ENCODE measurements at places on chromosomes 5 and 9.
A peak's percentile ranks its signal among the peaks of the same experiment; 100 is the strongest.

DNA sequence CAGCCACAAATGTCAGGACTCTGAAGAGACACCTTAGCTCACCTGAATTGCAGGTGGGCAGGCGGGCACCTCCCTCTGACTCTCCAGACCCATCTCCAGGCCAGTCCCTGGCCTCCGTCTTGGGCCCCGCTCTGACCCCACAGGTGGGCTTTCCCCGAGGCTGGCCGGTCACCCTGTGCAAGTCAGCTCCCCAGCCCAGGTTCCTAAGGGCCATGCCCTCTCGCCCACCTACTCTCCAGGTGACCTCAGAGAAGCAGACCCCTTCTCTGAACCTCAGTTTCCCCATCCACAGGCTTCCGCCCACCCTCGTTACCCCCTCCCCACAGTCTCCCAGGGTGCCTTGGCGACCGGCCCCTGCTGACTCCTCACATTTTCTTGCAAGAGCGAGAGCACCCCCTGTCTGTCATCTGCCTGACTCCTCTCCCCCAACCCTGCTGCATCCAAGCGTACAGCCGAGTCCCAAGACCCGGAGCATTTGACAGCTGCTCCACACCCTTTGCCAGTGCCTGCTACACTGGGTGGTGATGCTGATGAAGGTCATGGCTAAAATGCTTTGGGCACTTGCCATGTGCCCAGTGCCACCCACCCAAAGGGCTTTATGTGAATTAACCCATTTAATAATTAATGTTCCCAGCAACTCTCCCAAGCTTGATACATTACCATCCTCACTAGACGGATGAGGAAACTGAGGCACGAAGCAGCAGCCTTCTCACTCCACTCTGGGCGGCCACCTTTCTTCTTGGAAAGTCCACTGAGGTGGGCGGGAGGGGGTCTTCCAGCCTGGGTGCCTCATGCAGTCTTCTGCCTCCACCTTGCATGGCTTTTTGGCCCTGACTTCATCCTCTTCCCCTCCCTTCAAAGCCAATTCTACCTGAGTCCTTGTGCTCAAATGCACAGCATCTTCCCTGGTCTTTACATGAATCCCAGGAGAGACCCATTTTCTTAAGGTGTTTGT, 51.1 kb upstream of the ORM1 start:
- DNase-seq, result peak; percentile 53

GRCh38 chr9:135198586-135199285, 111.3 kb downstream of the OLFM1 start:
- no peak for DNase-seq

DNA sequence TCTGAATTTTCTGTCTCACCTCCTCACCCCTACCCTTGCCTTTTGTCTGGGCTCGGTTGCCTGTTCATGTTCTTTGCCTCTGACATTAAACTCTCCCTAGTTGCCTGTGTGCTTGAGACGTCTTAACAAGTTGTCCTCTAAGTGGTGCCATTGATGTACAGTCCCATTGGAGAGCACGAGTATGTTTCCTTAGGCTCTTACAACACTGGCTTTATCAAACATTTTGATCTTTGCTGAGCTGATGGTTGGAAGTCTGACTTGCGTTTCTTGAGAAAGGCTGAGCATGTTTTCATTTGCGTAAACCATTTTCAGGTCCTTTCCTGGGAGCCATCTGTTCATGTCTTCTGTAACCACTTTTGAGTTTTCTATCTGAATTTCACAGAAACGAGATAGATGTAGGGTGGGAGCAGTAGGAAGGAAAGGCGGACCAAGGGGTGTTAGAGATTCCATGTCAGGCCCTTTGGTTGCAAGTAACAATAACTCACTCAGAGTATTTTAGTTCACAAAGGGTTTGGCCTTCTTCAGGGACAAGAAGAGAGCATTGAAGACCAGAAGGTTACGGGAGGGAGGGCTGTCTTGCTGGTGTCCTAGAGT, 35.4 kb downstream of the OTULIN start:
- DNase-seq, result no peak

DNA sequence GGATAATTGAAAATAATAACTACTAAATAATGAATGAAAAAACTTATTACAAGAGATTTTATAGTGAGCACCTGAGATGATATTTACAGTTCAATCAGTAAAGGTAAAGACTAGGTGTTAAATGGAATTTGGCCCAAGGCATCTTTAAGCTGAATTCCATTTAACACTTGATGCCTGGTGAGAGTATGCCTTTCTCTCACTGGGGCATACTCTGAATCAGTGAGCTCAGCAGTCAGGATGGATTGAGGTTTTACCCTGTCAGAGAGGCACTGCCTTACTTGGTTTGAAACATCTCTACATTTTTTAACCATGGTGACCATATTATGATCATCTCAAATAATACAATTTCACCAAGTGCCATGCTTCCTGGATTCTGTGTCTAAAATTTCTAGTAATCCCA, 1416.3 kb downstream of the MAT2B start:
- no peak for DNase-seq

DNA sequence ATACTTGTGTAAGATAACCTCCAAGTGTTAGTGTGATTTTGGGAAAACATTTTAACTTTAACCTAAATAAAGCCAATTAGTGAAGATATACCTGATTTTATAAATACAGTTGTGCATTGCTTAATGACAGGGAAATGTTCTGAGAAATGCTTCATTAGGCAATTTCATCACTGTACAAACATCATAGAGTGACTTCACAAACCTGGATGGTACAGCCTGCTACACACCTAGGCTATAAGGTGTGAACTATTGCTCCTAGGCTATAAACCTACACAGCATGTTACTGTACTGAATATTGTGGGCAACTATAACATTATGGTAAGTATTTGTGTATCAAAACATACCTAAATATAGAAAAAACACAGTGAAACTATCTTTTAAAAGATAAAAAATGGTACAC, 166.8 kb upstream of the TARS1 start:
- DNase-seq, result no peak

- DNase-seq, result no peak
Measured at GRCh38 chr5:138574744-138575193, 432 bp downstream of the HSPA9 start.

DNA sequence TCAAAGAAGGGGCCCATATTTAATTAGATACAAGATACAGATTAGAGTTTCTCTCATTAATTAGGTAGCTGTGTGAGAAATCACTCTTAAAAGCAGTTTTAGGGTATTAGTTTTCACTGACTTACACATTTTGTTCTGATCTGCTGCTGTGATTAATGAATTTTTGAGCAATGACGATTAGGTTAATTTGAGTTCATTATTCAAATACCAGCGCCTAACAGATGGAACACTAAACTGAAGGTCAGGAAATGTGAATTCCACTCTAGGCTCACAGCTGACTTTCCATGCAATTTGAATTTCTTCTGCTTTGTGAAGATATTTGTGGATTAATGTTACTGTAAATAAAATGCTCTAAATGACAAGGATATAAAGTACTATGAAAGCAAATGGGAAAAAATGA, 380.6 kb downstream of the ADGRV1 start:
- no peak for DNase-seq

- no peak for DNase-seq
Measured at GRCh38 chr5:170077526-170077925, 28.2 kb upstream of the FOXI1 start.

DNA sequence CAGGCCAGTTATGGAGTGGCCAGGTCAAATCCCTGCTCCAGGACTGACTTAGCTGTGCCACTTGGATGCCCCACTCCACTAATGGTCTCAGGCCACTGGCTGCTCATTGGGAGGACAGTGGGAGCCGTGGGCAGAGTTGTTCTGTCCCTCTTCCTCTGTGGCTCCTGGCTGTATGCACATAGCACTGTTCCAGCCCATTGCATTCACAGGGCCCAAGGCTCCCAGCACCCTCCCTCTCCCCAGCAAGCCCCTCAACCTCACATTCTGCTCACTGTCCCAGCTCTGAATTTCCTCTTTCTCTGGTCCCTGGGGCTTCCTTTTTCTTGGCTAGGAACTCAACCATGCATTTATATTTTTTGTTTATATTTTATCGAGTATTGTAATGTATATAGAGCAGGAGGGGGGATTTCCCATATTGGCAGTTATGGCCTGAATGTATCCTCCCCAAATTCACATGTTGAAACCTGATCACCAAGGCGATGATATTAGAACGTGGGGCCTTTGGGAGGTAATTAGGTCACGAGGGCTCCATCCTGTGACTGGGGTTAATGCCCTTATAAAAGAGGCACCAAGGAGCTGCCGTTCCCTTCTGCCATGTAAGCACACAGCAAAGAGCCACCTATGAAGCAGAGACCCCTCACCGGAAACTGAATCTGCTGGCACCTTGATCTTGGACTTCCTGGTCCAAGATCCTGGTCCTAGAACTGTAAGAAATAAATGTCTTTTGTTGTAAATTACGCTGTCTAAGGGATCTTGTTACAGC, 17.0 kb upstream of the MVB12B start:
- no peak for DNase-seq

- DNase-seq, result no peak
Measured at GRCh38 chr9:77975806-77976205, 55.8 kb downstream of the GNAQ start.

DNA sequence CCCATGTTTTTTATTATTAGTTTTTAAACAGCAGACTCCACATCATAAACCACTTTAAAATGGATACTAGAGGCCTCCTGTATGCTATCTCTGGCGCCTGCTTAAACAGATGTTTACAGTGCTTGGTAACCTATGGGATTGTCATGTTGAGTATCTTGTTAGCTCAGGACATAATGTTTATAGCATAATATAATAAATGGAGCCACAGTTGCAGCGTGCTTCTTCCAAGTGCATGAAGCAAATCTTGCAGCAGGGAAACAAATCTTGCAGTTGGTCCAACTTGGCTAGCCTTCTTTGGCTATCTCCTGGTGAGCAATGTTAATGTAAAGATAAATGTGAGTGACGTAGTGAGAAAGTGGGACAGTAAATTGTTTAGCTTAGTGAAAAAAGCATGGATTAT, 2.8 kb downstream of the GHR start:
- no peak for DNase-seq

- no peak for DNase-seq
Measured at GRCh38 chr5:158223054-158223600, 364.2 kb upstream of the CLINT1 start.

- no peak for DNase-seq
Measured at GRCh38 chr9:91211919-91212318, 149.8 kb downstream of the AUH start.

DNA sequence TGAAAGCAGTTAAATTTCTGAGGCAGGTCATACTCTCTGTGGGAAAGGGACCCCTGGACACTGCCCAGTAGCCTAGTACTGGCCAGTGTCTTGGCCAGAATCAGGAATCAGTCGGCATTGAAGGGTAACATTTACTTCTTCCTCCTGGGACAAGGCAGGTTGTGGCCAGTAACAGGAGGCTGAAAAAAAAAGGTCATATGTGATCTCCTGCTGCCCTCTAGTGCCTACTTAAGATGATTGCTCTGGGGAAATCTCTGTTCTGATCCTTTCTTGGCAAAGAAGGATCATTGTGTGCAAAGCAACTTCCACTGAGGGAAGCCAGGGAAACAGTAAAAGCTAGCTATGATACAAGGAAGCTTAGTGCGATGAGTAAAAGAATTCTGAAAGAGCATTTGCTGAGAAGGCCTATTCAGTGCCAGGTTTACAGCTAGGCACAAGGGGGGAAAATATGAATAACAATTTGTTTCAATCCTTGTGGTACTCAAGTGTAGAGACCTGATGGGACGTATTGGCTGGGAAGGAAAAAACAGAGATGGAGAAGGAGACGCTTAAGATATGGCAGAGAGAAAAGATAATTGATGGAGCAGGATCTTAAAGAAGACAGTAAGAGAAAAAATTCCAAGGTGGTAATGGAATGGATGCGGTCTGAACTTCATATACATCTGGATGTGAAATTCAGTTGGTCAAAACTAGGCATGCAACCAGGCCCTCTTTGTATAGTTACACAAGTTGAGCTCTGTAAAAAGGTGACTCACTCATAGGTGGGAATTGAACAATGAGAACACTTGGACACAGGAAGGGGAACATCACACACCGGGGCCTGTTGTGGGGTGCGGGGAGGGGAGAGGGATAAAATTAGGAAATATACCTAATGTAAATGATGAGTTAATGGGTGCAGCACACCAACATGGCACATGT, 25.8 kb upstream of the TRIM32 start:
- peak; percentile 92 for DNase-seq

- no peak for DNase-seq
Measured at GRCh38 chr5:8012131-8012977, 143.4 kb downstream of the MTRR start.

- DNase-seq, result no peak
Measured at GRCh38 chr5:89072842-89073672, 190.1 kb upstream of the MEF2C start.

DNA sequence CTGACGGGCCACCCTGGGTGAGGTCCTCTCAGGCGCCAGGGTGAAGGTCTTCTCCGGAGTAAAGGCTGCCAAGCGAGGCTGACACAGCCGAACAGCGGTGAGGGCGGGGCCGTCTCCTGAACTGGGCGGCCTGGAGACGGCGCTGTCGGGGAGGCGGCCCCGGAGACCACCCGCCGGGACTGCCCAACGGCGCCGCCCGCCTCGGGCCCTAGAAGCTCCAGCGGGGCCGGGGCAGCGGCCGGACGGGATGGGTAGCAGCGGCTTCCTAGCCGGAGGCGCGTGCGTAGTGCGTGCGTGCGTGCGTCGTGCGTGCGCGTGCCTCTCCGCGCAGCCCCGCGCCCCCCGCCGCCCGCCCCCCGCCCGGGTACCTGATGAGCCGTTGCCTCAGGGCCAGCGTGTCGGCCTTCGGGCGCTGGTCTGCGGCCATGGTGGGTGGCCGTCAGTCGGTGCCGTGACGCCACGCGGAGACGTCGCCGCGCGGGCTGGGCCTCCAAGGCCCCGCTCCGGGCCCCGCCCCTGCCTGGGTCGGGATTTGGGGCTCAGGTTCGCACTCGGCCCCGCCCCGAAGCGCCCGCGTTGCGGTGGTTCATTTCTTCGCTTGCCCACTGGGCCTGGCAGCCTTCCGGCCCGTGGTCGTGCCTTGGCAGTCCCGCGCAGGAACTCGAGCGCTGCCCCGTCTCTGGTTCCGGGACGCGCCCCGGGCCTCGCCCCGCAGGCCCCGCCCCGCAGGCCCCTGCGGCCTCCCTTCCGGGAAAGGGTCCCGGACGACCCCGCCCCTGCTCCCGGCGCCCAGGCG, at the start of gene PHYKPL:
Gene PHYKPL (minus strand): TSS at position 679 of the 796 bp plus-strand sequence. CDS start 252 bp downstream, at position 427.
- DNase-seq, result peak; percentile 64

GRCh38 chr5:141328231-141328630, 2.1 kb upstream of the PCDHGA1 start:
- no peak for DNase-seq

DNA sequence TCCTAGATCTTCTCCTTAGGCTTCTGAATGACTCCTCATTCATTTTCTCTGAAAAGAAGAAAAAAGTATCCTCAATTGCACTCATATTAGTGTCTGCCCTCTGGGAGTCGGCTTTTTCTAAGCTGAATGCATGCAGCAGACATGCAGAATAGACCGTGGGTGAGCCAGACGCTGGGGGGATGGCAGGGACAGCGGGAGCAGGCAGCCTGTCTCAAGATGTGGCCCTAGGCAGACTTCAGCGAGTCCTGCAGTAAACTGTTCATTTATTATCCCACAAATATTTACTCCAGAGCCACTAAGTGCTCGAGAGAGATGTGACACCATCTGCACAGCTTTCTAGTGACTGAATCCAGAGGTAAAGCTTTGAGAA, 164.9 kb upstream of the RAI14 start:
- DNase-seq, result no peak
